ENCODE measurements at places on chromosomes 5 and 9.

DNA sequence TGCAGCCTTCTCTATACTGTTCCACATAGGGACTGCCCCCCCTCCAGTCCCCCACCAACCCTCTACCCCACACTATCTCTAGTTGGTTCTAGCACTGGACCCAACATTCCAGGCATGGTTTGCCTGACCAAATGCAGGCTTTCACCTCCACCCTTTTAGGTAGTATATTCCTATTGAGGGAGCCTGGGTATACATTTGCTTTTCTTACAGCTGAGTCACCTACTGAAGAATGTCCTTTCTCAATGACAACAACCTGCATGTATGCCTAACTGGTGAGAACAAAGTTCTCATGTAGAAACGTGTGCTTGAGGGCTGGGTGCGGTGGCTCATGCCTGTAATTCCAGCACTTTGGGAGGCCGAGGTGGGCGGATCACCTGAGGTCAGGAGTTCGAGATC, 8.2 kb downstream of the TNIP1 start:
- no peak for DNase-seq

GRCh38 chr5:96733771-96734500, 71.8 kb downstream of the CAST start:
- DNase-seq, result no peak

DNA sequence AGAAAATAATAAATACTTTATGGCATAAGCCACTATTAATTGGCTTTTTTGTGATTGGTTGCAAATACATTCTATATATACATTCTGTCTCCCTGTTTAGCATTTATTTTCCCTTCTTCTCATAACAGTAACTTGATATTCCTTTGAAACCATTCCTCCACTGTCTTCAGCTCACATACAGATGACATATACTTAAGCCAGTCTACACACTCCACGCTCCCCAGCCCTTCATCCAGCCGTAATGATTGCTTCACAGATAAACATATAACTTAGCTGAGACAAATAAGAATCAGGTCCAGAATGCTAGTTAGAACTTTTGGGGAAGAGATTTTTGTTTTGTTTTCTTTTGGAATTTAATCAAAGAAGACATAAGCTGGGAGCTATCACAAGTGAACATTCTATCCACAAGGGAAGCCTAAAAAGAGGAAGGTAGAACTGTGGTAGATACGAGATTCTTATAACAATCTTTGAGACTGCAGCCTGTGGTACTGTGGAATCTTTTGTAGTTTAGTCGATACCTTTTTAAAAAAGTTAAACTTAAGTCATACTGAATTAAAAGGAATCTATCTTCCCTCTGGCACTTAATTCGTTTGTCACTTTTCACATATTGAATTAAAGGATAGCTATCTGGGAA, 365.1 kb upstream of the PRR16 start:
- peak; percentile 29 for DNase-seq

DNA sequence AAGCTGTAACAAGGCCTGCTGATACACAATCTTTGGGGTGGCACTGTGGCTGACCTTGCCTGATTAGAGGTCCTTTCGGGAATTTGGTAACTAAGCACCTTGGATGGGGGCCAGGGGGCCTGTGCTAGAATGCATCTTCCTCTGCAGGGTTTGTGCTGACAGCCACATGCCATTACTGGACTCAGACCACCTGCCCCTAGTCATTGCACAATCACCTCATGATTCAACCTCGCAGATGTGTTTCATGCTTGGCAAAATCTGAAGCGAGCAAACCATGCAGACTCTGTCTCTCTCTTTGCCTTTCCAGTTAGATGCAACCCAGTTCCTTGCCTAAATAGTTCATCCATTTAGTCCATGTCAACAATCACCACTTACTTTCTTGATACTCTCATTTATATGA, 96.5 kb upstream of the ERCC6L2 start:
- DNase-seq, result no peak

- DNase-seq, result no peak
These were observed 38.9 kb upstream of the CEP72 start for GRCh38 chr5:573206-573605.

DNA sequence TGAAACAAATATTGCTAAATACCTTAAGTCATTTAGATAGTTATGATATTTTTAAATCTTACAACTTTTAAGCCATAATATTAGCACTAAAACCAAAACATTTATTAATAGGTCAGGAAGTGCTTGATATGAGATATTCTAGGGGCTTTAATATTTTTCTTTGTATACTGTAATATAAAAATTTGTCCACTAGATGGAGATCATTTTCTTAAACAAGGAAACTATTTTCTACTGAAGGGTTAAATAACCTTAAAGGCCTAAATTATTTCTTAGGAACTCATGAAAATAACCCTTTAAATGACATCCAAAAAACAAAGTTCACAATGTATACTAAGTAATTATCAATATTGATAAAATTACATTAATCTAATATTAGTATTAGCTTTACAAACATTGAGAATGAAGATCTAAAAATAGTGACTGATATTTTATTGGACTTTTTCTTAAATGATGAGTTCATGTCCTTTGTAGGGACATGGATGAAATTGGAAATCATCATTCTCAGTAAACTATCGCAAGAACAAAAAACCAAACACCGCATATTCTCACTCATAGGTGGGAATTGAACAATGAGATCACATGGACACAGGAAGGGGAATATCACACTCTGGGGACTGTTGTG, 635.7 kb downstream of the RAB3C start:
- peak; percentile 31 for DNase-seq

GRCh38 chr9:131690941-131691573, 48.8 kb downstream of the RAPGEF1 start:
- DNase-seq, result no peak

- DNase-seq, result no peak
These were observed 96.7 kb downstream of the PAX5 start for GRCh38 chr9:36937346-36937745.

DNA sequence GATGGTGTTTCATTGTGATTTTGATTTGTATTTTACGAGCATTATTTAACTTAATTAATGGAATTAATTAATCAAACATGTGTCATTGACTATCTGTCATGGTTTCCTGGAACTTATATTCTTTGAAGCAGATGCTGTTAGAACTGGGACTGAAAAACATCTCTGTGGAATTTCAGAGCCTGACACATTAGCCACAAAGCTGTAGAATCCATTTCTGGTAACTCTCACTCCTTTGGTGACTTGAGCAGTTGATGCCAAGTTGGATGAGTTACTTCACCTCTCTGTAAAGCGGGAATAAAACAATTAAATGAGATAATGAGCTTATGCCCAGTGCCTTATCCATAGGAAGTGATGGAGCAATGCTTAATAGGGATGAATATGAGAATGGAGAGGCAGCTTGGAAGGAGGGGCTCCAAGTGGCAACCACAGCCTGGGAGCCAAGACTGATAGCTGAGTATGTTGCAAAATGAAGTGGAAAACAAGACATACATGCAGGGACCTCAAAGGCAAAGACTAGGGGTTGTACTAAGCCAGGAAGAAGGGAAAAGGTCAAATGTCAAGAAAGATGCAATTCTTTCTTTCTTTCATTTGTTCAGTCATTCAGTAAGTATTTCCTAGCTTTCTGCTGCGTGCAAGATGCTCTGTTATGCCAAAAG, 23.1 kb upstream of the ADRA1B start:
- DNase-seq, result no peak

- no peak for DNase-seq
These were observed 180.1 kb upstream of the ELL2 start for GRCh38 chr5:96141749-96142148.

GRCh38 chr5:41433552-41434181, 76.7 kb downstream of the PLCXD3 start:
- no peak for DNase-seq

GRCh38 chr9:34035656-34036055, 13.0 kb downstream of the UBAP2 start:
- DNase-seq, result no peak

DNA sequence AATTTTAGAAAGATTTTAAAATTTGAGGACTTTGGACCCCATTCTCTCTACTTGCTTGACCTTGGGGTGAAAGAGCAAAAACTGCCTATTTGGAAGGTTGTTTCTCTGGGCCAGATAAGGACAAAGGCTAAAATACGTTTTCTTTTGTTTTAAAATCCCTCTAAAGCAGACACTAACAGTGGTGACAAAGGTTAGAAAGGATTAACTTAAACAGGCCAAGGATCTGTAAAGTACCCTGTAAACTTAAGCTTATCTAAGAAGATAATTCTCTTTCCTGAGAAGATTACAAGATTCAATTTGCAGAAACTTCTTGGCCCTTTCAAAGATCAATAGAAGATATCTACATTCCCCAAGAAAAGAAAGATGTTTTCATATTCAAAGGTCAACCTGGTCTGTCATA, 12.1 kb downstream of the TRPM6 start:
- DNase-seq, result no peak

DNA sequence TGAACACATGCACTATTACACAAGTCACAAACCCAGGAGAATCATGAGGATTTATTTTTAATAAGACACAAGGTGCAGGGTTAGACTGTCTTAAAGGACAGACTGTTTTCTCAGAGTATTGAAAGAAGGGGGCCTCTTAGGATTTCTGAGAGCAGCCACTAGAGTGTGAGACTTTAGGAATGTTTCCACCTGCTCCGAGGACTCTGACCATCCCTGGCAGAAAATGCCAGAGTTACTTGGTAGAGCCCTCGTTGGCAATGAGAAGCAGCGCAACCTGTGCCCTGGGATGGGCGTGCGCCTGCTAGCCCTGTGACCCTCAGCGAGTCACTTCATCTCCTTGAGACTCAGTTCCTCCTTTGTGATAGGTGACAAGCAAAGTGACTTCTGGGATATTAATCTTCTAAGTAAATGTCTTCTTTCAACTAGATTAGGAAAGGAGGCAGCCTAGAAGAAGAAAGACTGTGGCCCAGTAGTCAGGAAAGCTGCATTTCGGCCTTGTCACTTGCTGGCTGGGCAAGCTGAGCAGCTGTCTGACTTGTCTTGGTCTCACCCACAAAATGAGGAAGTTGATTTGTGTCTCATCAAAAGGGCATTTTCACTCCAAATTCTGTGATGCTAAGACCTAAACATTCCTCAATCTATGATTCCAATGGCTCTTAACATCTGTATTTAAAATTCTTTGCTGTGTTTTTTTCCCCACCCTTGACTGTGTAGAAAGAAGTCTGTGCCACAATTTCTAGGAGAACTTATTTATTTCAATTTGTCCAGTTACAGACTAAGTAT, 60.5 kb downstream of the PTCD2 start:
- peak; percentile 61 for DNase-seq

DNA sequence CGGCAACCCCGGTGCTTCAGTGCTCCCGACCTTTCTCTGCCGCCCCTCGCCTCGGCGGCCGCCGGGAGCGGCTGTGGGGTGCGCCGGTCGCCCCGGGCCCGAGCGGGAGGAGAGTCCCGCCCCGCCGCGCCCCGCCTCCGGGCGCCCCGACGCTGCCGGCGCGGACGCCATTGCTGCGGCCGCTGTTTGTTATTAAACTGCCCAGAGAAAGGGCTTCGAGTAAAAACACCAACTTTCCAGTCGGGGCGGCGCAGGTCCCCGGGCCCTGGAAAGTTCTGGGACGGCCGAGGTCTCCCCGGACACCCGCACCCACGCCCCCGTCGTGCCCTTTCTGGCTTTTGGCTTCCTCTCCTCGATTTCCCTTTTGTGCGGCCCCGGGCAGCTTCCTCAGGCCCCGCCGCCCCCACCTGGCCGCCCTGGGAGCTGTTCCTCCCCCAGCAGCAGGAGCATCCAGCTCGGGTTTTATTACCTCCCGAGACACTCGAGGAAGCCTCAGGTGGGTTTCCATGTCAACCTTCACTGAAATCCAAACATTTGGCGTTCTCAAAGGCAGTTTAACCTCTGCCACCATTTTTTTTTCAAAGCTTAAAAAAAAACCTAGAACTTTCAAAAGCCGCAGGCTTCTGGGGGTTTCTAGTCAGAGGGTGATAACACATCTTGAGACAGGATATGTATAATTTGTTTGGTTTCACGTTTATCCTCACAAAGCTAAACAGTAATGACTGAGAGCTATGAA, 334.4 kb downstream of the CWC27 start:
- peak; percentile 25 for DNase-seq

DNA sequence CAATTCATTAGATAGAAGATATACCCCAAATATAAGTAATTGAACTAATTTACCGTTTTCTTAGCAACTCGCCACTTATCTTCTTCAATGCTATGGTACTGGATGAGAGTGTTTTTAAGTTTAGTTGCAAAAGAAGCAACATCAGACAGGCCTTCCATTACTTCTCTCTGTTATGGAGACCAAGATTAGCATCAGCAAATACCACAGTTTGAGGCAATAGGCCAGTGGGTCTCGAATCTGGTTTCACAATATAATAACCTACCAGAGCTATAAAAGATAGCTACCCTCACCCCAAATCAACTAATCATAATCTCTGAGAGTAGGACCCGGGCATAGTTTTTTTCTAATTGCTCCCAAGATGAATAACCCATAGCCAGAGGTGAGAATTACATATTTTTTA, 5.1 kb downstream of the STARD4 start:
- no peak for DNase-seq

GRCh38 chr5:74851684-74852353, 14.4 kb downstream of the FAM169A start:
- no peak for DNase-seq

GRCh38 chr5:75611311-75612225, at the start of gene ANKDD1B:
ANKDD1B (plus strand) TSS chr5:75611453; CDS start chr5:75611635, 182 bp downstream.
- no peak for DNase-seq

Data from KBM-7 (cell line).